ENCODE measurements at places on chromosomes 12 and 14.

- DNase-seq: no peak
Measured at GRCh38 chr12:7123806-7124522, 4.7 kb downstream of the RBP5 start.

DNA sequence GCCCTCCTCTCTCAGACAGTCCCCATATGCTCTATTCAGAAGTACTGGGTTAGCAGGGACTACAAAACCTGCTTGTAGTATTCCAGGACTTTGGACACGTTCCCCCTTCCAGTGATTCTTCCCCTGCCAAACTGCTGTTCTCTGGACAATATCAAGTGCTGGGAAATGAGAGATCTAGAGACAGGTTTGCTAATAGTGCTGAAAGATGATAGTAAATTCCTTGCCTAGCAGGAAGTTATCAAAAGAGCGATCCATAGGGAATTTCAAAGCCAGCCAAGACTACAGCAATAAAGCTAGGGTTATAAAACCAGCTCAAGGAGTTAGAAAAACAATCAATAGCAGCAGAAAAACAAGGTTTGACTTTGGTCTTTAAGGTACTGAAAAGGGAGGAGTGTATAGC lies 15.2 kb downstream of the SLC7A8 start:
- DNase-seq: no peak

- no peak for DNase-seq
Measured at GRCh38 chr12:82688596-82688995, 1.9 kb downstream of the TMTC2 start.

DNA sequence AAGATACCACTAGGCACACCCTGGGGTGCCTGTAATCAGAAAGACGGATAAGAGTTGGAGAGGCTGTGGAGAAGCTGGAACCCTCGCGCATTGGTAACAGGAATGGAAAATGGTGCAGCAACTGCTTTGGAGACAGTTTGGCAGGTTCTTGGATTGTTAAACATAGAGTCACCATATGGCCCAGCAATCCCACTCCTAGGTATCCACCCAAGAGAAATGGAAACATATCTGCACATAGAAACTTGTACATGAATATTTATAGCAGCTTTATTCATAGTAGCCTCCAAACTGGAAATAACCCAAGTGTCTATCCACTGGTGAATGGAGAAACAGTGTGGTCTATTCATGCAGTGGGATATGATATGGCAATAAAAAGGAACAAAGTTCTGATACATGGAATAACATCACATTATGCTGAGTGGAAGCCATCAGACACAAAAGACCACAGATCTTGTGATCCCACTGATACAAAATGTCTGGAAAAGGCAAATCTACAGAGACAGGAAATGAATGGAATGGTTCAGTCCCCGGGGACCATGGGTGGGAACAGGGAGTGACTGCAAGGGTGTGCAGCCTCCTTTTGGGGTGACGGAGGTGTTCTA lies 45.4 kb downstream of the JAG2 start:
- DNase-seq: no peak

GRCh38 chr14:61749264-61749663 lies 13.0 kb upstream of the SNAPC1 start:
- DNase-seq: no peak

GRCh38 chr12:21054334-21054733 lies 76.7 kb upstream of the SLCO1B1 start:
- no peak for DNase-seq

DNA sequence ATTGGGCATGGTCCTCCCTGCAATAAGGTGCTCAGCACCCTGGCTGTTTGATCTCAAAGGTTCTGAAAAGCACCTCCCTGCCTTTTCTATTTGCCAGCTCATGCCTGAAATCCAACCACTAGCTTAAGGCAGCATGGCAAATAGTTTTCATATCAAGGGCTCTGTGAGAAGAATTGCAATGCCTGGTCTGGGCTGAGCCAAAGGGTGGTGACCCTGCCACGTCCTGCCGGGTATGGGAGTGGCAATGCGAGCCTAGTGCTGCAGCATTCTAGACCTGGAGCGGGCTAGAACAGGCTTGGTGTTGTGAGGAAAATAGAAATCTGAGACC lies 2.3 kb upstream of the SCNN1A start:
- no peak for DNase-seq

DNA sequence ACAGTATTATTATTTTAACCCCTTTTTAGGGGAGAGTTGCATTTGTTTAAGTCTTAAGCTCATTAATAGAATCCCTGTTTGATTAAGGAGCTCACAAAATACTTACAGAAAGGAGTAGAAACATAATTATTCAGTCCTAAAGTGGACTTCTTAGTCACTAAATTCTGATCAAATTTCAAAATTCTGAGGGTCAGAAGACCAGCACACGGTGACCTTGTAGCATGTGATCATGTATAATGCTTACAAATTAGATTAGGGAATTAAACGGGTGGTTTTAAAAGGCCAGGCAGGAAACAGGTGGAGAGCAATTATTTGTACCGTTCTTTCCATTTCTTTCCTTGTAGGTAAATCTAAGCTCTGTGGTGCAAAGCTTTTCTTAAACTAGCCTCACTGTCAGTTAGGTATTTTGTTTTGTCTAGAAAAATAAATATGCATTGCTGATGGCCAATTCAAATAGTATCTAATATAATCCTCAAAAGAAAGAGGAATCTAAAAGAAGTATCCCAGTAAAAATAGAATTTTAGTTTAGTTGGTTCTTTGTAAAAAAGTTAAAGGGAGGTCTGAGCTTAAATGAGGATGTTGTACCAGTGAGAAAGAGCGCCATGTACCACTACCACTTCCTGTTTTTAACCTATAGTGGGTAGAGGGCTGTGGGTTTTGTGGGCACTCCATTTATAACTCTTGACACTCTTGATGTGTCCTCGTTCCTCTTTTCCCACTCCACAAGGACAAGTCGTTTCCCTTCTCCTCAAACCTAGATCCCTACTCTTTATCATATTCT lies 51.1 kb downstream of the SLC38A1 start:
- DNase-seq: peak; percentile 25
